ENCODE measurements at places on chromosomes 1 and 21.

- DNase-seq, result no peak
Observed at GRCh38 chr1:8862528-8862927, 16.0 kb downstream of the ENO1 start.

- no peak for DNase-seq
Observed at GRCh38 chr1:221240690-221241089, 361.4 kb downstream of the HLX start.

DNA sequence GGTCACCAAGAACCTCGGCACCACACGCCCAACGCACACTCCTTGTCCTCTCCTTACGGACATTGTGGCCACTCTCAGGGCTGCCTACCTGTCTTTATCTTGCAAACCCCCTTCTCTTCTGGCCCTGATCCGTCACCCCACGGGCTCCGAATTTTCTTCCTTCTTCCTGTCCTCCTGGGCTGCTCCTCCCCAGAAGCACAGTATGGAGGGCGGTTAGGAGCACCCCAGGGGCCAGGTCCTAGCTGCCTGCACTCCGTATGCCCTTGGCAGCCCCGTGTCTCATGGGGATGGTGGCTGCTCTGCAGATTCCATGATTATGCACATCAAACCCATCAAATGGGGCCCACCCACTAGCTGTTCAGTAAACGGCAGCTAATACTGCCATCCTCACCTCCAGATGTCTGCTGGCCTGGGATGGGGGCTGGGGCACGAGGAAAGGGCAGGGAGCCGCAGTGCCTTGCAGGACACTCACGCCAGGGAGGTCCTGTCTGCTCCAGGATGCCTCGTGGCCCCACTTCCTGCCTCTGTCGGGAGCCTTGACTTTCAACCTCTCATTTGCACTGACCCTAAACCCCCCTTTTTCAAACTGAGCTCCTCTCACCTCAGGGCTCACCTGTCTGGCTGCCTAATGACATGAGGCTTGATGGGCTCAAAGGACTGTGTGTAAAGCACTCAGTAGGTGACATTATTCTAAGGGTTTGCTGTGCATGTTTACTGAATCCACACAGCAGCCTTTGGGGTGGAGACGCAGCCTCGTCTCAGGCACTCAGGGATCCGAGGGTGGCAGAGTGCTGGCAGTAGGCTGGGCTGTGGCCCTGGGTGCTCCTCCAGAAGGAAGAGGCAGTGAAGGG lies 4.4 kb downstream of the TTC34 start:
- DNase-seq, result no peak

- no peak for DNase-seq
Observed at GRCh38 chr1:240194120-240194519, 102.4 kb downstream of the FMN2 start.

- no peak for DNase-seq
Observed at GRCh38 chr1:217674028-217674729, 43.0 kb downstream of the SPATA17 start.

- DNase-seq, result no peak
Observed at GRCh38 chr1:210342986-210343780, 14.5 kb downstream of the HHAT start.

DNA sequence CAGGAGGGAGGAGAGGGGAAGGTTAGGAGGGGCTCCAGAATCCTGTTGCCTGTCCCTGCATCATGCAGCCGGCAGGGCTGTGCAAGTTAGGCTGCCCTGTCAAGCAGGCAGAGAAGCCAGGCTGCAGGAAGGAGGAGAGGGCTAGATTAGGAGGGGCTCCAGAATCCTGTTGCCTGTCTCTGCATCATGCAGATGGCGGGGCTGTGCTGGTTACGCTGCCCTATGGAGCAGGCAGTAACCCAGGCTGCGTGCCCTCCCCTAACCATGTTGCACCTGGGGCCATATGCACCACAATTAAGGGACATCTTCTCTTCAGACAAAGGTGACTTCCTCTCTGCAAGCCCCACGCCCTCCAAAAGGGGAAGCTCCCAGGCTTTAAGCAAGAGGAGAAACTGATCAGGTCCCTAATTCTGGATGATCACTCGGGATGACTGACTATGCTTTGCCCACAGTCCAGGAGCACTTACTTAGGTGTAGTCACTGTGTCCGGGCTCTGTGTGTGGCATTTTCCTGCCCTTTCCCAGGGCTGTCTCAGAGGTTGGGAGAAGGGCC lies 457.4 kb downstream of the SETD4 start:
- no peak for DNase-seq

Measured in renal pelvis (tissue), 12 donors.